ENCODE measurements at places on chromosomes 3 and 15.

GRCh38 chr3:79414806-79415205 is 353.0 kb downstream of the ROBO1 start:
- no peaks in the 10 kb centered on the region for H3K36me3 ChIP-seq
- DNase-seq = no peak
- no peaks in the 10 kb centered on the region for H3K4me1 ChIP-seq
- H3K4me3 ChIP-seq = no peak overlapping the region
- no peaks in the 10 kb centered on the region for H3K27me3 ChIP-seq
- no peak overlapping the region for H3K27ac ChIP-seq

DNA sequence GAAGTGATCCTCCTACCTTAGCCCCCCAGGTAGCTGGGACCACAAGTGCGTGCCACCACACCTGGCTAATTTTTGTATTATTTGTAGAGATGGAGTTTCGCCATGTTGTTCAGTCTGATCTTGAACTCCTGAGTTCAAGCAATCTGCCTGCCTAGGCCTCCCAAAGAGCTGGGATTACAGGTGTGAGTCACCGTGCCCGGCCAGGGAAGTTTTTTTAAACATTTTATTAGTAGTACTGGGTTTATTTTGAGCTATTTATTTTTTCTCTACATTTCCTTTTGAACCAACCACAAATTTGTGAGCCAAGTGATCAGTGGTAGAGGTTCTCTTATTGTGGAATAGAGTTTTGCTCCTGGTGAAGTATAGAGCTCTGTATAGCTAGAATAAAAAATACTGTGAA is 33.7 kb downstream of the ARMC8 start:
- DNase-seq = peak; percentile 36
- H3K27ac ChIP-seq = peak overlapping the region; percentile 41
- no peaks in the 10 kb centered on the region for H3K27me3 ChIP-seq
- H3K4me3 ChIP-seq = no peak overlapping the region
- H3K4me1 ChIP-seq = peaks cover 26% of the 10 kb centered on the region

DNA sequence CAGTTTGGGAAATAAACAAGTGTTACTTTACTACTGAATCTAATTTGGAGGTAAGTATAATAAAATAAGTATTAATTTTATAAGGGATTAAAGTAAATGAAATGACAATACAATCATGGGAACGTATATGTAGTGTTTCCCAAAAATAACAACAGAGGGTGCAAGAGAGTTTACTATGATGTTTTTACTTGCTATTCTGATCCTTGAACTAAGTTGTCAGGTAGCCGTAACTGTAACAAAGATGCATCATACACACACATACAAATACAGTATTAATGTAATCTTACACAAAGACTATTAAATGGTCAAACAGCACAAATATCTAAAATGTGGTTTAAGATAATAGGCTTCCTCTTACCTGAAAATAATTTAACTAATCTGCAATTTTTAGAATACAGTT is 311.4 kb downstream of the TBC1D5 start:
- peaks cover 22% of the 10 kb centered on the region for H3K4me1 ChIP-seq
- H3K27me3 ChIP-seq = no peaks in the 10 kb centered on the region
- no peak overlapping the region for H3K27ac ChIP-seq
- no peak overlapping the region for H3K4me3 ChIP-seq
- peak; percentile 46 for DNase-seq
- H3K36me3 ChIP-seq = 0 out of 2 replicates have a peak, but pooled peaks cover 3% of the 10 kb centered on the region

GRCh38 chr15:69298697-69299441 is at the start of gene PAQR5:
Gene PAQR5 (plus strand): TSS chr15:69298912. CDS start chr15:69360081, 61,169 bp downstream.
- DNase-seq = no peak
- H3K27ac ChIP-seq = no peak within 1 kb of the TSS
- peaks cover 13% of the 10 kb centered on the region for H3K4me1 ChIP-seq
- H3K4me3 ChIP-seq = peak within 1 kb of the TSS; percentile 69
- peaks cover 30% of the 10 kb centered on the region for H3K27me3 ChIP-seq

DNA sequence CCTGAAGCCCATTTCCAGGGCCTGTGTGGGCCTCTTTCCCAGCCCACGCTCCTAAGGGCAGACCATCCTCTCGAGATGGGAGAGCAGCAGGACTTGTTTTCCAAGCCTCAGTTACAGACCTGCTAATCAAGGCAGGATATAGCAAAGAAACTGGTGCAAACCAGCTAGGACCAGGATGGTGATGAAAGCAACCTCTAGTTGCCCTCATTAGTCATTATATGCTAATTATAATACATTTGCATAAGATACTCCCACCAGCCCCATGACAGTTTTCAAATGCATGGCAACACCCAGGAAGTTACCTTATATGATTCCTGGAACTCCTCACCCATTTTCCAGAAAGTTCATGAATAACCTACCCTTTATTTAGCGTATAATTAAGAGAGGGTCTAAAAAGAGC is 34.4 kb upstream of the TRH start:
- peaks cover 14% of the 10 kb centered on the region for H3K27me3 ChIP-seq
- H3K27ac ChIP-seq = no peak overlapping the region
- peaks cover 16% of the 10 kb centered on the region for H3K4me1 ChIP-seq
- peak; percentile 18 for DNase-seq
- no peaks in the 10 kb centered on the region for H3K36me3 ChIP-seq
- H3K4me3 ChIP-seq = no peak overlapping the region

GRCh38 chr15:48406266-48406891 is 75.2 kb downstream of the DUT start:
- H3K27me3 ChIP-seq = peaks cover 41% of the 10 kb centered on the region
- peaks cover 57% of the 10 kb centered on the region for H3K36me3 ChIP-seq
- no peak for DNase-seq
- H3K27ac ChIP-seq = peak overlapping the region; percentile 72

- H3K36me3 ChIP-seq = no peaks in the 10 kb centered on the region
- H3K4me3 ChIP-seq = peak overlapping the region; percentile 27
- peaks cover 27% of the 10 kb centered on the region for H3K4me1 ChIP-seq
- H3K27ac ChIP-seq = peak overlapping the region; percentile 23
These were observed 114.3 kb downstream of the TGFBR2 start for GRCh38 chr3:30720586-30721313.

- no peak overlapping the region for H3K27ac ChIP-seq
- no peak for DNase-seq
- no peak overlapping the region for H3K4me3 ChIP-seq
- no peaks in the 10 kb centered on the region for H3K27me3 ChIP-seq
- H3K4me1 ChIP-seq = peaks cover 53% of the 10 kb centered on the region
These were observed 298.3 kb downstream of the LPP start for GRCh38 chr3:188452158-188452772.

- H3K4me3 ChIP-seq = no peak overlapping the region
- no peak for DNase-seq
- H3K4me1 ChIP-seq = peaks cover 21% of the 10 kb centered on the region
These were observed 26.1 kb upstream of the MFSD1 start for GRCh38 chr3:158775426-158776410.

DNA sequence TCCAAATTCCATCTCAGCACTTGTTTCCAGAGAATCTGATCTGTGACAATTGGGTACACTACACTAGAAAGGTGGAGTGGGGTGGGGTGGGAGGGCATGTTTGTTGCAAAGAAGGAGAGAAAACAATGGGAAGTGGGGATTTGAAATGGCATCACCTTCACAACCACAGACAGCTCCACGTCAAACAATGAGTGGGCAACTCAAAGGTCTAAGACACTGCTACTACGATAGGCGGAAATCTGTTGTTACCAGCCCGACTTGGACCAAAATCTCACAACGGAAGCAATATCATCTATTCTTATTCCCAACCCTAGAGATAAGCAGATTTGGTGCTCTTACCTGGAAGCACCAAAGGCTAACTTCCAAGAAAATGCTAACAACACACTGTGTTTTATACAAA is 3.3 kb downstream of the CYP19A1 start:
- peaks cover 16% of the 10 kb centered on the region for H3K27me3 ChIP-seq
- no peak overlapping the region for H3K27ac ChIP-seq
- DNase-seq = no peak
- no peak overlapping the region for H3K4me3 ChIP-seq

DNA sequence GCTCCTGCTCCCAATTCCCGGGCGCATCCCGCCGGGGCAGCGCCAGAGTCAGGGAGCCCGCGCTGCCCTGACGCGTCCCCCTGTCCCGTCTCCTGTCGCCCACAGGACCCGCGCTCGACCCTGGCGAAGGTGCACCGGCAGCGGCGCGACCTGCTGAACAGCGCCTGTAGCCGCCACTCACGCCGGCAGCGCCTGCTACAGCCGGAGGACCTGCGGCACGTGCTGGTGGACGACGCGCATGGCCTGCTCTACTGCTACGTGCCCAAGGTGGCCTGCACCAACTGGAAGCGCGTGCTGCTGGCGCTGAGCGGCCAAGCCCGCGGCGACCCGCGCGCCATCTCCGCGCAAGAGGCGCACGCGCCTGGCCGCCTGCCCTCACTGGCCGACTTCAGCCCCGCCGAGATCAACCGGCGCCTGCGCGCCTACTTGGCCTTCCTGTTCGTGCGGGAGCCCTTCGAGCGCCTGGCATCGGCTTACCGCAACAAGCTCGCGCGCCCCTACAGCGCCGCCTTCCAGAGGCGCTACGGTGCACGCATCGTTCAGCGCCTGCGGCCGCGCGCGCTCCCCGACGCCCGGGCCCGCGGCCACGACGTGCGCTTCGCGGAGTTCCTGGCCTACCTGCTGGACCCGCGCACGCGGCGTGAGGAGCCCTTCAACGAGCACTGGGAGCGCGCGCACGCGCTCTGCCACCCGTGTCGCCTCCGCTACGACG is 16.9 kb downstream of the C3orf22 start:
- H3K4me1 ChIP-seq = peaks cover 18% of the 10 kb centered on the region
- H3K36me3 ChIP-seq = no peaks in the 10 kb centered on the region
- no peak overlapping the region for H3K4me3 ChIP-seq
- no peak overlapping the region for H3K27ac ChIP-seq
- DNase-seq = no peak
- peaks cover 26% of the 10 kb centered on the region for H3K27me3 ChIP-seq

- no peak for DNase-seq
- H3K27ac ChIP-seq = no peak overlapping the region
- H3K27me3 ChIP-seq = no peaks in the 10 kb centered on the region
These were observed 96.1 kb downstream of the RSRC1 start for GRCh38 chr3:158205994-158206393.

GRCh38 chr3:47949979-47950378 is 66.2 kb downstream of the MAP4 start:
- no peak overlapping the region for H3K27ac ChIP-seq
- no peaks in the 10 kb centered on the region for H3K27me3 ChIP-seq
- no peak overlapping the region for H3K4me3 ChIP-seq
- no peaks in the 10 kb centered on the region for H3K36me3 ChIP-seq
- DNase-seq = no peak

DNA sequence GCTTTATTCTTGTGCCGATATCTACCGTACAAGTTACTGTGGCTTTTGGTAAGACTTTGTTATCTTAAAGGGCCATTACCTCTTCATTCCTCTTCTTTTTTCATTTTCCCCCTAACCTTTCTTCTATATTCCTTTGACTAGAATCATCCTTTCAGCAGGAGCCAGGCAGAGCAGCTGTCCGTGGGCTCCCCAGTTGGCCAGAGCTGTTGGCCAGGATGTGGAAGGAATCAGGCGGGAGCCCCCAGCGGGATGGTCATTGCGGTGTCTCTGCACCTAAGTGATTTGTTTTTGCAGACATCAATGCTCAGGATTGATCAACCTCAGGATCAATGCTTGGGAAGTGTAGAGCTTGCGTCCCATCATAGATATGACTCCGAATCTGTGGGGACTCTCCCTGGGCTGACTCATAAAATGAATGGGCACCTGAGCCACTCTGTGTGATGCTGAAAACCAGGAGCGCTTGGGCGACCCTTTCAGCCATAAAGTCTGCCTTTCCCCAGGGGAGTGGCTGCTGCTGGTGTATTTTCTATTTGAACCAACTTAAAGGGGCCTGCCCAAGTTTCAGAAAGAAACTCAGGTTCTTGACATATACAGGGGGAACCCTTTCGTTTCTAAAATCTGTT is 21.7 kb downstream of the APBA2 start:
- no peaks in the 10 kb centered on the region for H3K4me1 ChIP-seq
- no peaks in the 10 kb centered on the region for H3K27me3 ChIP-seq
- H3K27ac ChIP-seq = no peak overlapping the region
- DNase-seq = no peak

GRCh38 chr3:133843634-133844033 is 38.0 kb downstream of the SRPRB start:
- H3K27ac ChIP-seq = no peak overlapping the region
- peaks cover 9% of the 10 kb centered on the region for H3K4me1 ChIP-seq
- H3K27me3 ChIP-seq = peaks cover 14% of the 10 kb centered on the region
- DNase-seq = peak; percentile 43

GRCh38 chr3:79047581-79047980 is 720.2 kb downstream of the ROBO1 start:
- H3K27ac ChIP-seq = no peak overlapping the region
- H3K27me3 ChIP-seq = peaks cover 10% of the 10 kb centered on the region
- H3K4me3 ChIP-seq = no peak overlapping the region
- H3K36me3 ChIP-seq = peaks cover 4% of the 10 kb centered on the region
- no peak for DNase-seq

- peaks cover 18% of the 10 kb centered on the region for H3K27me3 ChIP-seq
- H3K4me3 ChIP-seq = no peak overlapping the region
- H3K4me1 ChIP-seq = 0 out of 2 replicates have a peak, but pooled peaks cover 3% of the 10 kb centered on the region
- no peak for DNase-seq
These were observed 34.5 kb upstream of the TRPM1 start for GRCh38 chr15:31136016-31136415.

GRCh38 chr15:28456476-28457395 is 76.0 kb downstream of the GOLGA8G start:
- peaks cover 3% of the 10 kb centered on the region for H3K27me3 ChIP-seq
- no peaks in the 10 kb centered on the region for H3K36me3 ChIP-seq
- H3K27ac ChIP-seq = no peak overlapping the region

DNA sequence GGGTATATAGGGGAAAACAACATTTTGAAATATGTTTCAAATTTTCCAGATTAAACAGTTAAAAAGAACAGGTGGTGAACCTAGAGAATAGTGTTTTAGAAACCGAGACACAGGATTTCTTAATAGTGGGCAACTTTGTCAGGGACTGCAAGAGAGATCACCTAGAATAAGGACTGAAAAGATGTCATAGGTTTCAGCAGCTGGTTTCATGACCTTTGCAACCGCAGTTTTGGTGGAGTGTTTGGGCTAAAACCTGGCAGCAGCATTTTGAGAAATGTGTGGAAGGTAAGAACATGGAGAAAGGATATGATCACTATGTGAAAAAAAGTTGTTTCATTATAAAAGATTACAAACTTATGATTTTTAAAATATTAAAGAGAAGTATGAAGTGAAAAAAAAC is 34.9 kb downstream of the PRKCI start:
- peaks cover 55% of the 10 kb centered on the region for H3K36me3 ChIP-seq
- H3K27ac ChIP-seq = no peak overlapping the region
- H3K4me3 ChIP-seq = no peak overlapping the region
- DNase-seq = no peak
- H3K4me1 ChIP-seq = peaks cover 22% of the 10 kb centered on the region
